Stimulated activated CD4-positive, alpha-beta T cell treated with anti-CD3 and anti-CD28 coated beads, TNF-alpha, amount 100 ng/mL, for 4 hours (primary cell): ENCODE measurements at places on chromosomes 5 and 9.

- no peak for DNase-seq
Measured at GRCh38 chr9:13862654-13863053, 451.3 kb downstream of the NFIB start.

DNA sequence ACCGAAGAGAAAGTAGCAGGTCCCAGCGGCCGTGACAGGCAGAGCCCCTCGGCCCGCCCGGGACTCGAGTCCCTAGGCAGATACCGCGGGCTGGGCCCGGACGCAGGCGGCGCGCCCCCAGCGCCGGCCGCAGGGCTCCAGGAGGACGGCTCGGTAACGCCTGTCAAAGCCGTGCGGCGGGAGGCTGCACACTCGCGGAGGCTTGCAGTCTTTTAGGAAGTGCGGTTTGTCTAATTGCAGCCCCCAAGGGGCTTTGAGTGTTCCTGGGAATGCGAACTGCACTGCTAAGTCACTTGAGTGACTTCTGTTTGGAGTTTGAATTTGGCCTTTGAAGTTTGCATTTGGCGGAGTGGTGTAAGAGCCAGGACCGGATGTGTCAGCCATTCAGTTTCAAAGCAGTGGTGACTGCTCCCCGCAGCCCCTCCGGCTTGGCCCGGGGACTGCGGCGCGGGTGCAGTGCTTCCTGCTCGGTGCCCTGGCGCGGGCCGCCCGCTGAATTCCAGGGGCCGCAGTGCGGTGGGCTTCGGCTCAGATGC, 1.3 kb downstream of the MAP3K1 start:
- no peak for DNase-seq

DNA sequence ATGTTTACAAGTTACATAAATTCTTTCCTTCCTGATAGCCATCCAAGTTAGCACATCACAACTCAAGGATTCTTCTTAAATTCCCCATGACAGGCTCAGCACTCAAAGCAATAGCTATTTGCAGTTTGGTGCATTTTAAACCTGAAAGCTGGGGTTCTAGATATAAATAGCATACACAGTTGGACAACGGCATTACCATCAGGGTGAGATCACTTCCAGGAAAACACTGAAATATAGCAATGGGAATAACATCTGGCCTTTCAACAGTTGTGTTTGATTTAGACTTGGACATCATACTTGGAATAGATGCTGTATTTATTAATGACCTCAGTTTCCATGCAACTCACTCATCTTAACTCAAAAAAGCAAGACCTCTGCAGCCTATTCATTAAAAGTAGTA, 24.7 kb upstream of the LECT2 start:
- no peak for DNase-seq

DNA sequence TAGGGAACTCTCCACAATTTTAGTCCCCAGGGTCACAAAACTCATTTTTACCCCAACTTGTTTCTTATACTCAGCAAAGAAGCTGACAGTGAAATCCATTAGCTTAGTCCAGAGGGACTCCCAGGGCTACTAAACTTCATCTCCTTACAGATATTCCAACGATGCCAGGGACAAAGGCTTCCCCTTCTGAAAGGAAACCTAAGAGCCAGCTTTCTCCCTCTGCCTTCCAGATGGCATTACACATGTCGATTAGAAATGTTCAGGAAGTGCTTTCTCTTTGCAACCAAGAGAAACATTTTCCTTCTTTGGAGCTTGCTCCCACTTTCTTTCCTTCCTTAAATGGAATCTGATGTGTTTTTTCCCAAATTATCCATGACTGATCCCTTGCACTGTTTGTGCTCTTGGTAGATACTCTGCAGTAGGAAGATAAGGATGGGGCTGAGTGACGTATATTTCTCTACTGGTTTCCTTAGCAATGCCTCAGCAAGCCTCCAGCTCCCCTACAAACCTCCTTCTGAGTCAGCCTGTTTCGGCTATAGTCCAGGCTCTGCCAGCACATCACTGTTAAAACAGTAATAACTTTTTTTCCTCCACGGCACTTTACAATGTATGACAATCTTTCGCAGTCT, 43.0 kb upstream of the HTR4 start:
- no peak for DNase-seq

DNA sequence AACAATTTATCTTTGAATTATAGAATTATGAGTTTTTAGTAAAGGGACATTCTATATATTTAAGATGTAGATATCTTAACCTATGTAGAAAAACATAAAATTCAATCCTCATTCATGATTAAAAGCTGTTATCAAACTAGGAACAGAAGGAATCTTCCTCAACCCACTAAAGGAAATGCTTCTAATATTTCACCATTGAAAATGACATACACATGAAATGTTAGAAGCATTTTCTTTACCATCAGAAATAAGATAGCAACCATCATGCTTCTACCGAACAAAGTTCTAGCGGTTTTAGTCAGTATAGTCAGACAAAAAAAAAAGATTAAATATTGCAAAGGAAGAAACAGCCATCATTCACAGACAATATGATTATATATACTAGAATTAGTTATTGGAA, 32.2 kb downstream of the SHOC1 start:
- no peak for DNase-seq

DNA sequence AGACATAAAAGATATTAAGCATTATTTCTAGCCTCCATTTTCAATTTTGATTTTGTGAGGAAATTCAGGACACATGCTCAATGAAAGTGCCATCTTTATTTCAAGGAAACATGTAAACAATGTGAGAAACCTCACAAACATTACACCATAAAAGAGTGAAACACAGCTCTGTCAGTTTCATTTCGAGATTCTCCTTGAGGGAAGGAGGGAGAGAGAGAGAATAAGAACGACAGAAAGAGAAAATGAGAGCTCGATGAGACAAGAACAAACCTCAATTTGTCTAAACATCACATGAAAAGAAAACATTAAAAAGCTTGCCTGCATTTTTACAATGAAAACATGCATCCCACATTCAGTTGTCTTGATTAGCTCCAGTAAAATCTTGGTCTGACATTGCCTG, 553.5 kb upstream of the MEF2C start:
- no peak for DNase-seq

DNA sequence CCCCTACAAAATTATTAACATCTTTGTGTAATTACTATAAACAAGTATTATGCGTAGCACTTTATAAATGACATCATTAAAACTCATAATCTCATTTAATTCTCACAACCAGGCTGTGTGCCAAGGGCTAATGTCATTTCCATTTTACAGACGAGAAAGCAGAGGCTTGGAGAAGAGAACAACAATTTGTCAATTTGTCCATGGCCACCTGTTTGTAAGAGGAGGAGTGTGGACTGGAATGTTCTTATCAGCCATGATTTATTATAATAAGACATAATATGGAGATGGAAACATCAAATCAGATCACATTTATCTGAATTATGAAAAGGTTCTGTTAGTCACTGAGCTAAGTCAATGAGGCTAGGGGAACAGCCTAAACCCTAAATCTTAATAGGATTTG, 97.0 kb downstream of the DROSHA start:
- DNase-seq, result no peak

DNA sequence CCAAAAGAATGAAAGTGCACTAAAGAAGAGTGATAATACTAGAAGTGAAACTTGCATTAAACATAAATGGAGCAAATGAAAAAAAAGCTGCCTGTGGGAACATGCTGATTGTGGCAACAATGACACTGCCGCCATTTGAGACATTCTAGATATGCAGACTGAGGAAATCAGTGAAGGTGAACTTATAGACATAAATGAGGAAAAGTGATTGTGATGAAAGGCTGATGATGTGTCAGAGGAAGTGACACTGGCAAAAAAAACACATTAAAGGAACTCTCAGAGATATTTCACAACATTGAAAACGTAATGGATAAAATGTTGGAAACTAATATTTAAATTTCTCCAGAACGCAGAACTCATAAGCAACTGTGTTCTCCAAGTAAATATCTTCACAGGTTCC, 1.2 kb downstream of the ERCC8 start:
- no peak for DNase-seq

GRCh38 chr5:61964201-61964600, 341.8 kb upstream of the KIF2A start:
- no peak for DNase-seq
